CD4-positive, alpha-beta T cell treated with Interleukin-15 for 1 hour (primary cell): ENCODE measurements at places on chromosomes 5 and 9.
A peak's percentile ranks its signal among the peaks of the same experiment; 100 is the strongest.

GRCh38 chr5:163347671-163348070 lies 89.7 kb upstream of the CCNG1 start:
- peak; percentile 34 for DNase-seq

GRCh38 chr5:160076997-160077396 lies 42.3 kb downstream of the PWWP2A start:
- no peak for DNase-seq

DNA sequence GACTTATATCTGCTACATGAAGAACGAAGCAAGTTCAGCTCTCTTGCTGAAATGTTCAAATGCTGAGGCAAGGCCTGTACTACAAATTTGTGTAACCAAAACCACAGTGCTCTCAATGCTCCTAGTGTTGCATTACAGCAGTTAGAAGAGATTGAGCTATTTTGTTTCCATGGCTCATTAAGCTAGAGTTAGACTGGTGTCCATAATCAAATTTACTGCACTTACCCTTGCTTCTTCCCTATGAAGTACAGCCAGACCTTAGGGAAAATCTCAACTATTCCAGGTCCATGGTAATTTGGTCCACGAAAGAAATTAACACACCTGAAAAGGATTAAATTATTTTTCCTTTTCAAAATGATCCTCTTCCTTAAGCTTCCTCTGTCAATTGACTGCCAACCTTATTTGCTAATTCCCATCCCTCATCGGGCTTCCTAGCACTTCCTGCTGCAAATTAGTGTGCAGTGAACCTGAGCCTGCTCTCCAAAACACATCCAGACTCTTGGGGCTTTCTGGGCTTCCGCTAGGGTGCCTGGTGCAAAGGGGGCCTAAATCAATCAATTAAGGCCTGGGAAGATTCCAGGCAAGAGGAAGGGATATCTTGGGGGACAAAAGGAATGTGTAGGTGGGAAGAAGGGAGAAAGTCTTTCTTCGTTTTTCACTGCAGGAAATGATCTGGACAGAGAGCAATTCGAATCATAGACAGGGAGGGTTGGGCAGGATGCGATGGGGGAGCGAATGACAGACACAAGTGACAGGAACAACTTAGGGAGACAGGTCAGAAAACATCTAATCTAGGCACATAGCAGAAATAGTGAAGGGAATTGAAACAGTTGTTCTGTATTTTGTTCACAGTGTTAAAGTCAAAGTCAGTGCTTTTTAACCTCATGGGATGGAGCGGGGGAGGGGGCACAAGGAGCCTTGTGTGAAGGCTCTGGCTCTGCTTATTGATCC lies 542.4 kb downstream of the RAB3C start:
- DNase-seq, result no peak

DNA sequence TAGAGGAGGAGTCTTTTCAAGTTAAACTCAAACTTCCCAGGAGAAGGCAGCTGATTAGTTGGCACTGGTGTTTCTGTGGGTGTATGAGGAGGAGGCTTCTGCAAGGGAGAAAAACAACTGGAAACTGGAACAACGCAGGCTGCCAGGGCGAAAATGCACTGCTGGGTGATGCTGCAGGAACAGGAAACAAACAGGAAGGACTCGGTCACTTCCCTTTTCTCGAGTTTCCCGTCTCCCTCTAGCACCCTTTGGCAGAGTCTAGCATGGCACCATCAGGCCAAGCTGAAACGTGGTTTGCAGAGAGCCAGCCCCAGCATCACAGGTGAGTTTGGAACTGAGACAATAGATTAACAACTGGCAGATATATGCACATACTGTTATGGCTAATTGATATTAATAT lies 77.5 kb upstream of the CAST start:
- no peak for DNase-seq

DNA sequence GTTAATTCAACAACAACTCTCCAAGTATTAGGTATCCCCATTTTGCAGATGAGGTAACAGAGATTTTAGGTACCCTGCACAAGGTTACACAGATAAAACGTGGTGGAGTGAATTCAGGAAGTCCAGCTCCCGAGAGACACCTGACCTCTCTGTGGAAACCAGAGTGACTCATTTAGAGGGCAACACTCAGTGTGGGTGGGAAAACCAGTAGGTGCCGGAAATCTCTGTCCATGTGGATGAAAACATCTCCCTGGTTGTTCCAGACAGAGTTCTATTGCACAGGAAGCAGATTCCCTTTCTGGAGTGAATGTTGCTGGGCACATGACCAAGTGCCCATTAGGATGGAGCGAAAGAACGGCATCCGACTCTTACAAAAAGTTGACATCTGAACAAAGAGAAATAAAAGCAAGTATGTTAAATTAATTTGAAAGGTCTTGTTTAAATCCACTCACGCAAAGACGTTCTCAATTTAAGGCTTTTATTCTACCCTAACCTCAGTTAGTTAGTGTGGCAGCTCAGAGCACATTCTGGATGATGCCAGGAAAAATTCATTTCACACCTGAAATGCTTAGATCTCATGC lies 391.9 kb upstream of the WWC1 start:
- DNase-seq, result no peak

DNA sequence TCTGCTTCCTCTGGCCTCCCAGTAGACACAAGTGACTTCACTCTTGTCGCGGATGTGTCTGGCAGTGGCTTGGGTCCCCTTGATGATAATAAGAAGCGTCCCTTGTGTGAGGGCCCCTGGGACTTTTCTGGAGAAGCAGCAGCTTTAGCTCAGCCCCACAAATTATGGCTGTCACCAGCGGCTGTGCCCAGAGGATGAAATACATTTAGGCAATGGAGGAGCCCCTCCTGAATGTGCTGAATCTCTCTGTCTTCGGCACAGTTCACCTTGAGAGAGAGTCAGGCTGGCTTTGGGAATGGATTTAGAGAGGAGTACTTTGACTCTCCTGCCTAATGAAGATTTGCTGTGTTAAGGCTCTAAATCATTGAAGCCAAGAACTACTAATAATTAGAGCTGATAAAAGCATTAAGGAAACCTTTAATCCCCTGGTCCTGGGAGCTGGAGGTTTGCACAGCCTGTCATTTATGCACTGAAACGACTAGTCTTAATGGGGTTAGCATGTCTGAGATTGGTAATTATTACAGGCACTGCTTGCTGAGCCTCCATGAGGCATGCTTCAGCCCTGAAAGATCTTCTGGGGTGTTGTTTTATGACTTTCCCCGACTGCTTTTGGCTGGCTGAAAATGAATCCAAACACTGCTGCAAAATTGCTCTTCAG lies 127.0 kb downstream of the TENT4A start:
- no peak for DNase-seq

DNA sequence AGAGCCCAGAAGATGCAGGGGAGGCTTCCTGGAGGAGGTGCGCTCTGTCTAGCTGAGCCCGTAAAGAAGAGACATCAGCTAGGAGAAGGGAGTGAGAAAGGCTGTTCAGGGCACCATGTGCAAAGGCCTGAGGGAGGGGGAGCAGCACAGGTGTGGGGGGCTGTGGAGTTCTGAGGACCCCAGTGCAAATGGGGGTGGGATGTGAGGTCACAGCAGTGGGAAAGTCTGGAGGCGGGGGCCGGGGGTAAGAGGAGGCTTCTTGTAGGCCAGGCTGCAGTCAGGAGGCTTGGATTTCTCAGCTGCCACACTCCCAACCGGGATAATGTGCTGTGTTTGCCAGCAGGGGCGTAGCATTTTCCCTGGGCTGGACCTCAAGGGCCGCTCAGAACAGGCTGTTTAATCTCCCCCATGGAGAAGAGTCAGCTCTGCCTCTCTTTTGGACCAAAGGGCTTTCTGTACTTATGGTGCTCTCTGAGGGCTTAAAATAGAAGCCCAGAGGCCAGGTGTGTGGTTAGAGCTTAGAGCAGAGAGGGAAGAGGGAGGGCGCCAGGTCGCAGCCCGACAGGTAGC lies 5.7 kb downstream of the NEURL1B start:
- DNase-seq, result no peak

DNA sequence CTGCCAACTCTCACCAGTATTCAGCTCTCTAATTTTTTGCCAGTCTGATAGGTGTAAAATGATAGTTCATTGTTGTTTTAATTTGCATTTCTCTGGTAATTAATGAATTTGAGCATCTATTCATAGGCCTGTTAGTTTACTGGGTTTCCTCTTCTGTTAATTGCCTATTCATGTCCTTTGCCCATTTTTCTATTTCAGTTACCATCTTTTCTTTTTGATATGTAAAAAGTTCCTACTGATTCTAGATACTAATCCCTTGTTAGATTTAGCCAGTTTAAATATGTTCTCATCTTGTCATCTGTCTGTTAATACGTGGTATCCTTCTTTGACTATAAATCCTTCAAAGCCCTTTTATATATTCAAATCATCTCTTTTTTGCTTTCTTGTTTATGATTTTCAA lies 247.8 kb downstream of the ARHGAP26 start:
- no peak for DNase-seq

DNA sequence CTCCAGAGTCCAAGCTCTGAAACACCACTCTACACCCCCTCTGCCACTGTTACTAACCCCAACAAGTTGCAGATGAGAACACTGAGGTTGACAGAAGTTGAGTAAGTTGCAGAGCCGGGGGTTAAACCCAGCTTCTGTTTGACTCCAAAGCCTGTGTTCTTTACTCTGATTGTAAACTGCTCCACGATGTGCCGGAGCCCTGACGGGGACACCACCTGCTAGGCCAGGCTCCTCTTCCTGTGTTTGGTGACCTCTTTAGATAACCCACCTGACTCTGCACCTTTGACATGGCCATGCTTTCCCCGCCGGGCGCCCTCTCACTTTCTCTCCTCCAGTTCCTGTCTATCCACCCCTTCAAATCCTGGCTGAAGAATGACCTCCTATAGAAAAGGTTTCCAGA lies 96.7 kb downstream of the PAX5 start:
- DNase-seq, result no peak
